Activated CD4-positive, CD25-positive, alpha-beta regulatory T cell (primary cell): ENCODE measurements at places on chromosomes 12 and 14.

DNA sequence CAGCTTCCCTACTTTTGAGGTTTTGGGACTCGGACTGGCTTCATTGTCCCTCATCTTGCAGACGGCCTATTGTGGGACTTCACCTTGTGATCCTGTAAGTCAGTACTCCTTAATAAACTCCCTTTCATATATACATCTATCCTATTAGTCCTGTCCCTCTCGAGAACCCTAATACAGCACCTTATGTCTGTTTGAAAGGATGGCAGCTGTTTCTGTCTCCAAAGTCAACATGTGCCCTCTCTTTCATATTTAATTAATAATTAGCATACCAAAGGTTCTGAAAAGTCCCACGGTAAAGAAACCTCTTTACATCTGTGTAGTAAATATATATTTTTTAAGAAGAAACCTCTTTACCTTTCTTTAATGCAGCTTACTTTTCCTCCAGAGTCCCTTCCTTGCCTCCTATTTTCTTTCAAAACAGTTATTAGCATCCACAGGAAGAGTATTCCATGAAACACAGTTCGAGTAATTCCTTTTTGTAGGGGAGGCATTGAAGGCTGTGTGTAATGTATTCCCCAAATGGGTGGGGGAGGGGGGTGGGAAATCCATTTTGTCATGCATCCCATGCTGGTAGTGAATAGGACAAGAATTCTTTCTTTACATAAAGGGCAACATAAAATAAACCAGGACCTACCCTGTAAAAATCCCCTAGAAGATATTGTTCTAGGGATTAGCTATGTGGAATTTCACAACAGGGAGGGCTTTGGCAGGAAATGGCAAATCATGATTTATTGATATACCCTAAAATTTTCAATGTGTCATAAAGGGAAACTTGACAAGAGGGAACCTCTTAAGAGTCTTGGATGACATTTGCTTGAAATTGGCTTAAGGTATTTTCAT is 241.5 kb downstream of the SUDS3 start:
- DNase-seq: no peak

GRCh38 chr12:6235499-6235898 is 35.3 kb downstream of the CD9 start:
- DNase-seq: no peak

DNA sequence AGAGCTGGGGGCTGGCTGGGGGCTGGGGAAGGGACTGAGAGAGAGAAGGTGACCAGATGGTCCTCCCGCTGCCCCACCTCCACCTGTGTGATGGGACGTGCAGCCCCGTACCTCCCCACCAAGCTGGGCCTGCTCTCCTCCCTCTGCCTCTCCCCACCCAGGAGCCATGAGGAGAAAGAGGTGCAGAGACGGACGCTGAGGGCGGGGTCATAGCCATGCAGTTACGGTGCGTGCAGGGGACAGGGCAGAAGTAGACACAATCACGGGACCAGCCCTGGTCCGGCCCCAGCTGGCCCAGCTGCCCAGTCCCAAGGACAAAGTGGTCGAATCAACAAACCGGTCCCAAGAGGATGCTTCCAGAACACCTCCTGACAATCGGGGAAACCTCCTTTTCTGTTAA is 33.2 kb downstream of the RFLNA start:
- DNase-seq: no peak

DNA sequence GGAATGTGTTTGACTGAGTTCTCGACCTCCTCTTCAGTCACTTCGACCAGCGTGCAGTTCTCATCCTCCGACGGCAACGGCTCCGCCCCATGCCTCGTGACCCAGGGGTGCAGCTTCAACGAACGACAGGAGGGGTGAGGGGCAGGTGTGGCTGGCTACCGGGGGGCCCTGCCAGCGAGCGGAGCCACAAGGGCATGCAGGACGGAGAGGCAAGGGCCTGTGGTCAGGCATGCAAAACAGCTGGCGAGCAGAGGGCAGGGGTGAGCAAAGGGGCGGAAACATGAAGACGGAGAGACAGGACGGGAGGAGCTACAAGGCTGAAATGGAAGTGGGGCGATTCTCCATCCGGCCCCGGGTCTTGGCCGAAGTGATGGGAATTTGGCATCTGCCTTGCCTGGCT is 38.7 kb downstream of the P2RX4 start:
- DNase-seq: no peak

DNA sequence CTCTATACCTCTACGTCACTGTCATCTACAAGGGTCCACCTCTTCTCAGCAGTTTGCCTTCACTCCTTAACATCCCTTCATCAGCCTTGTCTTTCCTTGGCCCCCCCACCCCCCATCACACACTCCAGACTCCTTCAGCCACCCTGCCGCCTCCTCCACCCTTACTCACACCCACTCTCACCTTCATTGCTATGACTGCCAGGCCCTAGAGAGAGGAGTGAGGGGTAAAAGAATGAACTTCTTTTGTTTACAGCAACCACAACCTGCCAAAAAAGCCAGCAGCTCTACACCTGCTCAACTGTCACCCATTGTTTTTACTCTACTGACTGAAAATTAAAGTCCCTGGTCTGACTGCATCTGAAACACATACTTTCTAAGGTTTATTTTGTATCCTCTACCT is 112.8 kb downstream of the DUSP6 start:
- no peak for DNase-seq

GRCh38 chr12:84661786-84662185 is 250.8 kb downstream of the SLC6A15 start:
- DNase-seq: no peak

- DNase-seq: no peak
These were observed 888 bp upstream of the PPP1R12A start for GRCh38 chr12:79935624-79936345.

- no peak for DNase-seq
These were observed 290.5 kb downstream of the TMEM132D start for GRCh38 chr12:129613314-129613713.

DNA sequence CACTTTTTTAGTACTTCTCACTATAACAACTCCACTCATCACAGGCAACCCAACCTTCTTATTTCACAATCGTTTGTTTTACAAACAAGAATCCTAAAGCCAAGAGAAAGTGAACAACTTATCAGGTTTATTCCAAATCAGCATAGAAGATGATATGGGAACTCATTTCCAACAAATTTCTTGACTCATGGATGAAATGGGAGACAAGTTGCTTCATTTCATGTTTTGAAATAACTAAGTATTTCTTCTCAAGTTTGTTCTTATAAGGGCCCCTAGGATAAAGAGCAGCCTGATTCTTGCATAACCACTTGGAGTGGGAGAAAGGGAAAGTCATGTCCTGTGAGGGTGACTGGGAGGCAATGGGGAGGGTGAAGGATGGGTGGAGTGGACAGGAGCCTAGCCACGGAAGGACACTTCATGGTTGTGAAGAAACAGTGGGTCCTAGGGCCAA is 168.3 kb downstream of the DUSP6 start:
- DNase-seq: no peak

- DNase-seq: no peak
These were observed 282.1 kb upstream of the GRIP1 start for GRCh38 chr12:66960704-66961690.

DNA sequence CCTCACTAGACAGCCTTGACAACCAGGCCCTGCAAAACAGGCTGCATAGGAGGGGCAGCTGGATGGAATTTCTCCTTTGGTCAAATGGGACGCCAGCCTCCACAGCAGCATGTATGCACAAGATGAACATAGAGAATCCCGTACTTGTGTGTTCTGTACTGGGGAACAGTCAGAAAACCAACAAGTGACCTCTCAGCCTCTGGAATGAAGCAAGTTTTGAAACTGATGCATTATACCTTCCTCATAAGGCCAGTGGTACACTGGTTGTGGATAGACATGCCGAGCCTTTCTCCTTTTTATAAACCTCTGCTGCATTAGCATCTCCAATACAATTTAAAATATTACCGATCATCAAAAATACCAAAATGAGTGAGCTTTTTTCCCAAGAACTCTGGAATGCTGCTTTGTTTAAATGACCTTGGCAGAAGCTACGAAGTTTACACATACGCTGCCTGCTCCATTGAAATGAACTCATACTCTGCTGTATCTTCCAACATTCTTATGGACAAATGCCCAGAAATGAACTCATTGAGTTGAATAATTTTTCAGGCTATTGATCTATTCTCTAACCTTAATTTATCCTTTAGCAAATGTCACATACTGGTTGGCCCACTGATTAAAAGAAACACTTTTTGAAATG is 47.6 kb upstream of the FERMT2 start:
- no peak for DNase-seq

- no peak for DNase-seq
These were observed 28.2 kb upstream of the SNAPC1 start for GRCh38 chr14:61733972-61734371.
